Thyroid gland (tissue), 4 donors: ENCODE measurements at places on chromosomes 5 and 9. TPM values are rescaled to one million over a fixed set of nuclear protein-coding genes. Genes with fewer than 3 reads are reported as not detected.

Gene LIFR
- 446 TPM for total RNA-seq

Gene FEM1C
- 19.2 TPM for total RNA-seq

Gene COQ4
- 101 TPM for total RNA-seq

Gene OR13D1
- total RNA-seq, result not detected

Gene DNAJC25
- 15.2 TPM for total RNA-seq

Gene IFNB1
- total RNA-seq, result not detected

Gene LPAR1
- total RNA-seq, result 64.4 TPM

Gene HK3
- total RNA-seq, result 2.8 TPM
